A549 treated with AZD2906 at 1 μM for 4 hours (cell line): ENCODE measurements at places on chromosomes 12 and 14. TPM values are rescaled to one million over a fixed set of nuclear protein-coding genes. Genes with fewer than 3 reads are reported as not detected.

The GRIN2B gene
- 3.0 to 4.9 TPM (median 4.2 TPM) in 5 replicates for total RNA-seq

The OASL gene
- total RNA-seq: 1.8 to 3.6 TPM (median 2.5 TPM) in 5 replicates

The PTHLH gene
- total RNA-seq: 10.6 to 14.2 TPM (median 12.9 TPM) in 5 replicates

The NKX2-1 gene
- total RNA-seq: 0.03 to 0.07 TPM (median 0.06 TPM) in 4 of 5 replicates, not detected in the other

The ATP2A2 gene
- 232 to 280 TPM (median 270 TPM) in 5 replicates for total RNA-seq

The PLCZ1 gene
- total RNA-seq: not detected in 5 replicates

The KLRB1 gene
- not detected in 5 replicates for total RNA-seq

The TMEM229B gene
- 0.17 to 0.32 TPM (median 0.19 TPM) in 5 replicates for total RNA-seq

The EML5 gene
- total RNA-seq: 0.32 to 0.45 TPM (median 0.39 TPM) in 5 replicates

The ASB2 gene
- total RNA-seq: 0.24 to 0.98 TPM (median 0.45 TPM) in 5 replicates

The EXOC5 gene
- total RNA-seq: 27.3 to 41.3 TPM (median 36.6 TPM) in 5 replicates

The B4GALNT1 gene
- total RNA-seq: 32.6 to 47.2 TPM (median 42.2 TPM) in 5 replicates

The CMKLR1 gene
- 0.02 to 0.06 TPM (median 0.02 TPM) in 3 of 5 replicates, not detected in the others for total RNA-seq

The MMP17 gene
- 8.1 to 12.1 TPM (median 10.5 TPM) in 5 replicates for total RNA-seq

The JPH4 gene
- 0.06 to 0.21 TPM (median 0.11 TPM) in 5 replicates for total RNA-seq

The RIPK3 gene
- total RNA-seq: not detected in 5 replicates

The SLC4A8 gene
- total RNA-seq: 0.91 to 1.5 TPM (median 1.3 TPM) in 5 replicates

The TUNAR gene
- 0.04 TPM in 1 of 5 replicates, not detected in the others for total RNA-seq

The CIROP gene
- total RNA-seq: not detected in 5 replicates

The SOX5 gene
- total RNA-seq: not detected in 5 replicates

The PTPRQ gene
- 0.01 to 0.03 TPM (median 0.02 TPM) in 4 of 5 replicates, not detected in the other for total RNA-seq

The NTN4 gene
- 38.7 to 42.6 TPM (median 41.9 TPM) in 5 replicates for total RNA-seq

The FLRT2 gene
- total RNA-seq: 2.7 to 3.0 TPM (median 2.8 TPM) in 5 replicates

The FIGNL2 gene
- total RNA-seq: 0.21 to 0.29 TPM (median 0.28 TPM) in 5 replicates
